ENCODE measurements at places on chromosomes 2 and 18. TPM values are rescaled to one million over a fixed set of nuclear protein-coding genes. Genes with fewer than 3 reads are reported as not detected.

NR4A2 gene
- 0.85 TPM for total RNA-seq

OR6B2 gene
- total RNA-seq, result not detected

CD28 gene
- total RNA-seq, result not detected

FHOD3 gene
- total RNA-seq, result 8.7 TPM

ARID5A gene
- total RNA-seq, result 7.1 TPM

TUBA4B gene
- total RNA-seq, result 0.14 TPM

CTAGE1 gene
- not detected for total RNA-seq

SERPINB4 gene
- total RNA-seq, result 1.1 TPM

C2orf15 gene
- 8.4 TPM for total RNA-seq

LONRF2 gene
- total RNA-seq, result 0.24 TPM

CYBRD1 gene
- total RNA-seq, result 8.2 TPM

UGT1A6 gene
- not detected for total RNA-seq

COLEC12 gene
- 4.0 TPM for total RNA-seq

OSR1 gene
- not detected for total RNA-seq

KCNJ13 gene
- total RNA-seq, result not detected

PASK gene
- 37.6 TPM for total RNA-seq

DES gene
- 6.1 TPM for total RNA-seq

TRPM8 gene
- 1.4 TPM for total RNA-seq

SIX3 gene
- not detected for total RNA-seq

PROM2 gene
- total RNA-seq, result 2.2 TPM

ABCG8 gene
- 0.31 TPM for total RNA-seq

HTR2B gene
- not detected for total RNA-seq

TUBB8B gene
- 3.6 TPM for total RNA-seq

GALR1 gene
- 0.74 TPM for total RNA-seq

IL1R1 gene
- 0.47 TPM for total RNA-seq

CPLX4 gene
- total RNA-seq, result not detected

MYO7B gene
- total RNA-seq, result not detected

ASB18 gene
- not detected for total RNA-seq

SERPINB12 gene
- total RNA-seq, result not detected

PRKAG3 gene
- total RNA-seq, result not detected

POTEJ gene
- total RNA-seq, result not detected

HRH4 gene
- 0.17 TPM for total RNA-seq

AKAIN1 gene
- not detected for total RNA-seq

ZNF521 gene
- total RNA-seq, result 10.4 TPM

INHBB gene
- total RNA-seq, result 0.16 TPM

RESP18 gene
- not detected for total RNA-seq

DYNC1I2 gene
- 79.4 TPM for total RNA-seq

All from GM23338 (cell line).